ENCODE measurements at places on chromosomes 16 and 17.

- peak; percentile 85 for DNase-seq
Measured at GRCh38 chr17:57935833-57936807, 19.1 kb downstream of the CUEDC1 start.

- peak; percentile 22 for DNase-seq
Measured at GRCh38 chr17:82930043-82930923, 90.5 kb upstream of the ZNF750 start.

DNA sequence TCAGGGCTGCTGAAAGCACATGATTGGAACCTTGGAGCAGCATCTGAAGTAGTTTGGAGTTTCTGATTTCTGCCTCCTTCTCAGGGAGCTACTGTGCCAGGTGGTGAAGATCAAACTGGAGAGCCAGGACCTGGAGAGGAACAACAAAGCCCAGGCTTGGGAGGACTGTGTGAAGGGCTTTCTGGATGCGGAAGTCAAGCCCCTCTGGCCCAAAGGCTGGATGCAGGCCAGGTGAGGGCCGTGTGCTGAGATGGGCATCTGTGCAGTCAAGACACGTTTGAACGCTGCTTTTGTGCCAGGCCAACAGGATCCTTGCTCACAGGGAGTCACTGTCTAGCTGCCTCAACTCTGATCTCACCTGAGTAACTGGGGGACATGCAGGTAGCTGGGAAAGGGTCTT lies 23.8 kb downstream of the UBN1 start:
- no peak for DNase-seq

GRCh38 chr17:79464318-79465010 lies 146.4 kb downstream of the RBFOX3 start:
- no peak for DNase-seq

DNA sequence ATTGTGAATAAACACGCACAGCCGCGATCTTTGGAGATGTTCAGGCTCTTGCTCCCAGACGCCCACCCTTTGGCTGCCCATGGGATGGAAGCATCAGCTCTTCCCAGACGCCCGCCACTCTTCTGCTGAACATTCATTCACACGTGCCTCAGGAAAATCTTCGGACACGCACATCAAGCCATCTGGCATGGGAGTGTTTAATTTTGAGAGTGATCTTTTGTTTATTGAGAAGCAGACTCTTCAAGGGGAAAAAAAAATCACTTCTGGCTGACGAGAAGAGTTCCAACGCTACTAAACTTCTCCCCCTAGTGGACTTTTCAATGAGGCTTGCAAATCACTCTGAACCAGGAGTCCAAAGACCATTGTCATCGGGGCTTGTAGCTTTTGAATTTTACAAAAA lies 62.0 kb upstream of the NUDT7 start:
- DNase-seq, result no peak

DNA sequence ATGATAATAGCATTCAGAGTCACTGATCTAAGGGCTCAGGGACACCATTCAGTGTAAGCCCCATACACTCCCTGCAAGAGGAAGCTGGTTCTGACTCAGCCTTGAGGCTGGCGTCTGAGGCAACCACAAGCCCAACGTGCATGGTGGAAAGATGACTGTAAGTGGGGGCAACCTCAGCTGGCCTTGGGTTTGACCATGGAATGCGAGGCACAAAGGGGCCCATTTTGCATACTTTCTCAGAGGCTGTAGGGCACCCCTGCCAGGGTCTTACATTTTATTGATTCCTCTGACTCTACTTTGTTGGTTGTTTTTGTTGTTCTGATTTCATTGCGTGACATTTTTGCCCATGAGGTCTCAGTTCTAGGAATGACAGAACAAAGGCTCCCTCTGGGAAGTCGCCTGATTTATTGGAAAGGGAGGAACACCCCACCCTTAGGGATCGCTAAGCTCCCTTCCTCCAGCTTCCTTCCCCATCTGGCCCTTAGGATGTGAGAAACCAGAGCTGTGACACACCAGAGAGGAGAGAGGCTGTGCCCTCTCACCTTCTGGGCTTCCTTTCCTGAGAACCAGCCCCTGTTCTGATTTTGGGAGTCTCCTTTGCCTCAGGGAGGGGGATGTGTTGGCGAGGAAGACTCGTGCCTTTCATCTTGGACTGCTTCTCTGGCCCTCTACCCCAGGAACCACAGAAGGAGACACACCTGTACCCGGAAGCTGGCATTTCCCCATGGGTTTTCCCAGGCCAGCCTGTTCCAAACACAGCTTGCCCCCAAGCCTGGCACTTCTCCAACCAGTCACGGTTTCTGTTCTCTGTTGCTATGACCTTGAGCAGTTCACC lies 5.6 kb upstream of the CIITA start:
- peak; percentile 59 for DNase-seq

- peak; percentile 99 for DNase-seq
Measured at GRCh38 chr17:60392042-60392844, at the start of gene USP32. TSS of gene USP32 (minus strand) at chr17:60392133. CDS start at chr17:60391939, 194 bp downstream.

GRCh38 chr16:19292186-19292585 lies 6.7 kb downstream of the CLEC19A start:
- no peak for DNase-seq

DNA sequence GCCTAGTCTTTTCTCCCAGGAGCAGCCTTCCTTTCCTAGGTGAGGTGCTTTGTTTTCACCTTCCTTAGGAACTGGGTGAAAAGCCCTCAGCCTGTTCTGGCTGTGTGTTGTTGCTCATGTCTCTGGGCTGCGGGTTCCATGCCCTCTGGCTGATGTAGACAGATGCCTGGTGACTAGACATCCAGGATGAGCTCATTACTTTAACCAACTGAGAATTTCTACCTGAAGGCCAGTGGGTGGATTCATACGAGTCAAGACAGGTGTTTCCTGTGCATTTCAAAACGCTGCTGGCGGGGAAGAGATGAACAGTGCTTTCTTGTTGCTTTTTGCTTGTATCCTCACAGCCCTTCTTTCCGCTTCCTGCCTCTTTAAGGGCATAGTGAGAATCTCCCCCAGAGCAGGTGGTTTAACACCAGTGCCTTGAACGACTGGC lies 22.3 kb downstream of the SAP30BP start:
- no peak for DNase-seq

GRCh38 chr16:59249011-59249410 lies 514.9 kb upstream of the GOT2 start:
- no peak for DNase-seq

DNA sequence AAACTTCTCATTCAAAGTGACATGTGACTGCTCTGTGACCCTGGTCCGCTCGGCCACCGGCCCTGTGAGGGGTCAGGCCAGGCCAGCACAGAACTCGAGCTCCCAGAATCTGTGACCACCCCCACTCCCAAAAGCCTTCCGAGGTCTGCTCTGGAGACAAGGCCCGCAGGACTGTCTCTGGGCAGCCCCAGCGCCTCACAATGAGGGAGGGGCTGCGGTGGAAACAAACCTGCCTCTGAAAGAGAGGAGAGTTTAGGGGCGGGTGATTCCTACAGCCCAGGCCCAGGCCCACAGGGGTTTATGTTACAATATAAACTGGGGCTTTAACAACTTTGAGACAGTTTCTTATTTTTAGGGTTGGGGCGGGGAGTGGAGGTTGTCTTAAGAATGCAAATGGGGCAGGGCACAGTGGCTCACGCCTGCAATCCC lies 19.9 kb downstream of the IGFBP4 start:
- DNase-seq, result no peak

GRCh38 chr16:78310196-78310595 lies 210.7 kb downstream of the WWOX start:
- no peak for DNase-seq
